ENCODE measurements at places on chromosomes 2 and 18.

DNA sequence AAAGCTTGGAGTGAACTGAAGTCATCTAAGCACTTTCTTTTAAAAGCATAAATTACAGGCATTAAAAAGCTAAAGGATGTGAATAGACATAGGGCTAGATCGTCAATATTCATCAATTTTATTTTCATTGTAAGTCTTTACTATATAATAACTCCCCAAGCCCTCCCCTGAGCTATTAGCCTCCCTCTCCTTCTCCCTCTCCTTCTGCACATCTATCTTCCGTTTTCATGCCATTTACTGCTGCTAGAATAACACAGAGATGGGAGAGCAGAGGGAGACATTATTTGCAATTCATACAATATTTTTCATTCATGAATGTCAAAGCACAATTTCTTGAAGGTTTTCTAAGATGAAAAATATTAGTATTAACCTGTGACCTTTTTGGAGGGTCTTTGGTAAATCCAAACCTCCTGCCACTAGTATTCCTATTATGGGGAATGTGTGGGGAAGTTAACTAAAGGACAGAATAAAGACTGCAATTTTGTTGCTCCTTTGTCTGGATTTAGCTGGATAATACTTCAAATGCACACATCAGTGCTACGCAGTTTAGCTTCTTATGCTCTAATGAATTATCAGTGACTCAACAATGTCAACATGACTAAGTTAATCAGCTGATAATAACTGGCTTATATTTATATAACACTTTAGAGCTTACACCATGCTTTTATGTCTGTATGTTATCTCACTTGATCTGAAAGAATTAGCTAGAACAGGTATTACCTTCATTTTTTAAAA lies 28.2 kb upstream of the MFF start:
- no peak for DNase-seq

GRCh38 chr2:191539068-191539467 lies 138.9 kb upstream of the NABP1 start:
- DNase-seq = no peak

- peak; percentile 53 for DNase-seq
Observed at GRCh38 chr2:85886590-85886989, 2.2 kb downstream of the ST3GAL5 start.

GRCh38 chr2:144998435-144998834 lies 478.5 kb upstream of the ZEB2 start:
- no peak for DNase-seq

DNA sequence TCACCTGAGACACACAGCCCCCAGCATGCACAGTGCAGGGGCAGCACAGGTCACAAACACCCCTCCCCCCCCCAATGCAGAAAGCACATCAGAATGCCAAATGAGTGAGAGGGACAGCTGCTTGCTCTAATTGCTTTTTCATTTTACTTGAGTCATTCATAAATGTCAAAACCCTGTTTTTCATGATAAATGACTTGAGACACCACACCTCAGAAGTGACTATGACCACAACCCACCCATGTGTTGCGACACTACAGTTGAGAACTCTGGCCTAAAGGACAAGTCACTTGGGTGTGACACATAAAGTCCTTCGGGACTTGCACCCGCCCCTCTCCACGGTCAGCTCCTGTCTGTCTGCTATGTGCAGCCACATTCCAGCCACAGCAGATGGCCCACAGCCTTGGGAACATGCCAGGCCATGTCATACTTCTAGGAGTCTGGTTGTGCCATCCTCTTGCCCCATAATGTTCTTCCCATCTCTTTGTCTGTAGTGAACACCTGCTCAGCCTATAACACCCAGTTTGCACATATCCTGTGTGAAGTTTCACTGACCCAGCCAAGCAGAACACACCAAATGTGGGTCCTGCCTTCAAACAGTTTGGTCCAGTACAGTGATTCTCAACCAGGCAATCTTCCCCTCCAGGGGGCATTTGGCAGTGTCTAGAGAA lies 30.2 kb upstream of the RIOK3 start:
- peak; percentile 67 for DNase-seq

DNA sequence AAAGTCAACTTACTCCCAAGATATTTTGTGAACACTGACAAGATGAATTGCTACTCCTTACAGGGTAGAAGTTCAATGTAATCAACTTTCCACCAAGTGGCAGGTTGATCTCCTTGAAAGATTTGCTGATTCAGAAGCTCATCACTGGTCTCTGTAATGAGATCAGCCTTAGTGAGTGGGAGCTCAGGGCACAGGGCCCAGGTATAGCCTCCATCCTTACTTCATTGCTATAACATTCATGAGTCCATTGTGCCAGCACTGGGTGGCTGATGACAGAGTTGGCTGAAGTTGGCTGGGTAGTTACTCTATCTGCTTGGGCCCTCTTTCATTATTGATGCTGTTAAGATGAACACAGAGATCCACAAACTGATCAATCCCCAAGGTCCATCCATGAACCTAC lies 379.0 kb downstream of the IRS1 start:
- DNase-seq = no peak

DNA sequence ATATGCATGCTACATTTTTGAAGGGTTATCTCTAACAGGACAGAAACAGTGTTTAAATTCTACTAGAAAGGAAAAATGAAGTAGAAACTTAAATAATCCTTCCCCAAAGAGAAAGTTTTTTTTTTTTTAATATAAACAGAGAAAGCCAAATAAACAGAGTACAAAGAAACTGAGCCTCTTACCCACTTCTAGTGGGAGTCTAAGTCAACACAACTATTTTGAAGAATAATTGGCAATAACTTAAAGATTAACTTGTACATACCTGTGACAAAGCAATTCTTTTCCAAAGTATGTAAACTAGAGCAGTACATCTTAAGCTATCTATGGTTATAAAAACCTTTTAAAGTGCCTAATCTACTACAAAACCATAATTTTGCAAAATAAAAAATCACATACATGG lies 224.7 kb downstream of the KCNH7 start:
- DNase-seq = no peak

- DNase-seq = no peak
Observed at GRCh38 chr18:58288921-58289797, 245.1 kb downstream of the NEDD4L start.

DNA sequence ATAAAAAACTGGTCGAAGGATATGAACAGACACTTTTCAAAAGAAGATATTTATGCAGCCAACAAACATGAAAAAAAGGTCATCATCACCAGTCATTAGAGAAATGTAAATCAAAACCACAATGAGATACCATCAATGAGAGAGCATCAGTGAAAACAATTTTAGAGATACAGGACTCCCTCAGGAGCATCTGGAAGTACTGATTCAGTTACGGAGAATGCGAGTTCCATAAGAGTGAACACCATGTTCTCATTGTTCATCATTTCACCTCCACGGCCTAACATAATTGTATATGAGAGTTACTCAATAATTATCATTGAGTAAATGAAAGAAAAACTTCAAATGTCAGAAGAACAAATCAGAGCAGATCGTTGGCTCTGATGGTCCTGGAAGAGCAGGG lies 140.9 kb upstream of the TANK start:
- DNase-seq = no peak

- no peak for DNase-seq
Observed at GRCh38 chr2:233972941-233973575, 55.9 kb downstream of the TRPM8 start.

- DNase-seq = no peak
Observed at GRCh38 chr2:156430236-156430979, 5.8 kb upstream of the GPD2 start.

DNA sequence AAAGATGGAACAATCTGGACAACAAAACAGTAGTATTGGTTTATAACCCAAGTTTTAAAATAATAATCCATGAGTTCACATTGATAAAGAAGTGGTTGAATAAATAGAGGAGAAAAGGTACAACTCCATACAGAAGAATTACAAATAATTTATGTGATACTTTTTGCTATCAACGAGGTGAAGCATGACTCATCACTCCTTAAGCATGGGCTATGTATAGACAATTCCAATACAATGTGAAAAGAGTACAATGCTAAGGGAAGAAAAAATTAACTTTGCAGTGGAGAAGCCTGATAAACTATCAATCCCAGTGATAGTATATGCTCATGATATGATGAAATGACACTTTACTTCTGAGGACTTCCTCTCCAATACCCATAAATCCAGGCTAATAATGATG lies 312.9 kb downstream of the GULP1 start:
- no peak for DNase-seq

DNA sequence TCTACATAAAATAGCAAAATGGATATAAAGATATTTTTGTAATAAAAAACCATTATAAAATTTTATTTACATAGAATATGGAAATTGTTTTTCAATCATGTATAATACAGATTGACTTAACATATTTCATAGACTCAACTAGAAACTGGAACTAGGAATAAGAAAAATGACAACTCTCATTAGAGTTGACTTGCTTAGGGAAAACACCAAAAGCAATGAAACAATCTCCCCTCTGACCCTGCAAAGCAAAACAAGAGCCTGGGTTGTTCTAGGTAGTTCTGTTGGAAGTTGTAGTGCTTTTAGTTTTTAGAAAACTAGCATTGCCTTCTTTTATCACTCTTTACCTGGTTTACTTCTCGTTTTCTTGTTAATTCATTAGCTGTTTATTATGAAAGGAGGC lies 32.2 kb upstream of the MTIF2 start:
- DNase-seq = no peak

DNA sequence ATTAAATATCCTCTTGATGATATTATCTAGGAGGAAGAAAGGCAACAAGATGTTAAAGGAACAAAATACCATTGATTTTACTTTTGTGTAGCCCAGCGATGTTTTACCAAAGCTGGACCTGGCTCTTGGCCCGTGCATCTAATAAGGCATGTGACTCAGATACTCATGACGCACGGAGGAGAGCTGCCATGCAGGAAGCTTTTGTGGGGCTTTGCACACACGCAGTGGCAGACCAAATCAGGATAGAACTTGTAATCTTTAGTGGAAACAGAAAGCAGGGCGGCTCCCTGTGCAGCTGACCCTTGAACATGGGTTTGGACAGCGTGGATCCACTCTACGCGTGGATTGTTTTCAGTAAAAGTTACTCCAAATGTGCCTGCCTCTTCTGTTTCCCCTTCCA lies 190.0 kb downstream of the NAPG start:
- no peak for DNase-seq

- no peak for DNase-seq
Observed at GRCh38 chr18:61639886-61640285, 252.9 kb downstream of the RNF152 start.

GRCh38 chr2:203623096-203623495 lies 83.3 kb upstream of the CD28 start:
- no peak for DNase-seq

- DNase-seq = no peak
Observed at GRCh38 chr2:10895231-10895630, 16.5 kb upstream of the KCNF1 start.

DNA sequence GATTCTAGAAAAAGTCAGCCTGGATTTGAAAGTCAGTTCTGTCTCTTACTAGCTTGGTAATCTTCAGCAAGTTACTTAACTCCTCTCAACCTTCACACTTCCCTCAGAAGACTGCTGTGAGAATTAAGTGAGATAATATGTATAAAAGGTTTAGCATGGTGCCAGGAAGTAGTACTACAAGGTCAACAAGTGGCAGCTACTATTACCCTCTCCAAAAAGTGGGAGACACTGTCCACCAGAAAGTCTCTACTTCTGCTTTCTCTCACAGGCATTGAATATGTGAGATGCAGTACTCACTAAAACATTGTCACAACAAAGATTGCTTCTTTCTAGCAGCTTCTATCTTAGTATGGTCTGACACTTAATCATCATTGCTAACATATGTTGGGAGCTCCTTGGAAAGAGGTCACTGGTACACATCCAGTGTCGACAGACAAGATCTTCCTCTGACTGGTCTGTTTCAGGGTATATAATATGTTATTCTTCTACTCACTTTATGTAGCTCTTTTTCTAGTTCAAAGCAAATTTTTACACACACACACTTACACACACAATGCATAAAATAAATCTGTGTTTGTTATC lies 47.9 kb downstream of the DOCK10 start:
- DNase-seq = no peak

- no peak for DNase-seq
Observed at GRCh38 chr2:111534910-111535352, 349.1 kb downstream of the ANAPC1 start.

DNA sequence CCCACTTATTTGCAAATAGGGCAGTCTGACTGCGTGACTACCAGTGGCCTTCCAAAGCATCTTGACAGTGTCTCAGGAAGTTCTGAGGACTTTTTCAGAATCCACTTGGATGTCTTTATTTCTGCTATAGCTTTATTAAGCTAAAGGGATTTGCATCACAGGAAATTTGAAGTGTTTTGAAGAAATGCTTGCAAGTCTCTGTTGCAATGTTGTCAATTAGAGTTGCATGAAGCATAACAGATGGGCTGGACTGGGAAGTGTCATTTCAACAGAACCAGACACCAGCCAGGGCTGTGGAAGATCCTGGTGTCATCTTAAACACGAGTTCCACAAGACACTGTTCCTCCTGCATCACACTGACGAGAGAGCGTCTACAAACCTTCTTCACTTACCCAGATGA lies 224.5 kb downstream of the EN1 start:
- DNase-seq = no peak

DNA sequence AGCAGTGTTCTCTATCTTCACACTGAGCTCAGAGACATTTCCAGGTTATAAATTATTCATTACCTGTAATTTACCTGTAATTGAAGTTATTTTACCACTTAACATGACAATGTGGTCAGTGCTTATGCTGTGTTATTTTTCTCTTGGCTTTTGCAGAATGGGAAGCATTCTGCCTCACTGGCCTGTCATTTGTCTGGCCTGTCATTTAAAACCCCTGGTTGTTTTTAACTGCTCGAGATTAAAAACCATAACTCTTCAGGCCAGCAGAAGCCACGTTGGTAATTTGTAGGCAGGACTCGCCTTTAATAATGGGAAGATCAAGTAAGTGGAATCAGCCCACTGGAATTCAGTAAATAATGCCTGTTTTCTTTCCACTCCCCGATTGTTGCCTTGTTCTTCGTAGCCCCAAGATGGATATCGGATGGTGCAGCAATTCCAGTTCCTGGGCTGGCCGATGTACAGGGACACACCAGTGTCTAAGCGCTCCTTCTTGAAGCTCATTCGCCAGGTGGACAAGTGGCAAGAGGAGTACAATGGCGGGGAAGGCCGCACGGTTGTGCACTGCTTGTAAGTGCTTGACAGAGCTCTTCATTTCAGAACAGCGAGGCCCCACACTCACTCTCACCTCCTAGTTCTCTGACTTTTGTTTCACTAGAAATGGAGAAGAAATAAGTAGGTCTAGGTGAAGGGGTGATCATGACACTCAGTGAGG lies 222.4 kb upstream of the RAB12 start:
- no peak for DNase-seq

- DNase-seq = peak; percentile 23
Observed at GRCh38 chr2:86044045-86044444, 61.6 kb downstream of the POLR1A start.

GRCh38 chr2:85410584-85411404 lies 628 bp upstream of the CAPG start:
- DNase-seq = no peak

DNA sequence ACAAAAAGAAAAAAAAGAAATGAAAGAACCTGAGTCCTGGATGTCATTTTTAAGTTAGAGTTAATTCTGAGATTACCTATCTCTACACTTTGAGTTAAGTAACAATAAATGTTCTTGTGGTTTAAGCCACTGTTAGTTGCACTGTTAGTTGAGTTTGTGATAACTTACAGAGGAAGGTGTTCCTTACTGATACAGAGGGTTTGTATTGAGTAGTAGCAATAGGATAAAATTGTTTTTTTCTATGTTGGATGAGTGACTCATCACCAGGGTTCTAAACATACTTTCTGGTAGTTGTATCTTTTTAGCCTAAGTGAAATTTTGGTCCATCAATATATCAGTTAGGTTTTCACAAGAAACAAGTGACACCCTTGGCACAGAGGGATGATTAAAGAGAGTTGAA lies 4.0 kb upstream of the LCLAT1 start:
- DNase-seq = no peak

- no peak for DNase-seq
Observed at GRCh38 chr2:226791056-226791486, 8.5 kb downstream of the IRS1 start.
